Heart right ventricle (tissue), 16 donors: ENCODE measurements at places on chromosomes 5 and 9. TPM values are rescaled to one million over a fixed set of nuclear protein-coding genes. Genes with fewer than 3 reads are reported as not detected.

ERMP1 gene
- 19.2 TPM for total RNA-seq

TDRD7 gene
- 9.0 TPM for total RNA-seq

PCDHB14 gene
- total RNA-seq = 3.4 TPM

TRIM7 gene
- total RNA-seq = 5.6 TPM

GRCh38 chr9:108274971-108275370 is 580.8 kb downstream of the ACTL7B start:
- DNase-seq = no peak

- no peak for DNase-seq
Observed at GRCh38 chr5:140563596-140563995, 802 bp downstream of the APBB3 start.

DNA sequence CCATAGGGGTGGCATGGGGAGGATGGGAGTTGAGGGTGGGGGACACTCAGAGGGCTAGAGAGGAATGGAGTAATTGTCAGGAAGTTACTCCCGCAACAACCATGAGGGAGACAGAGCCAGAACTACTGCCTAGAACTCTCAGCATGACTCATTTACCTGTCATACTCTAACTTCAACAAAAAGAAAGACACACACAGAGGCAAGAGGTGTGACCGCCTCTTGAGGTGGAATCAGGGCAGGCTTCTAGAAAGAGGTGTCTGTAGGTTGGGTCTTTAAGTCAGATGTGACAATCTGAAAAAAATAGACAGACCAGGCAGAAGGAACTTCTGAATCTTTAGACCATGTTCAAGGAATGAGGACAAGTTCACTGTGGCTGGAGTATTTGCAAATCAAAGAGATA is 73.4 kb downstream of the GABBR2 start:
- DNase-seq = no peak
